ENCODE measurements at places on chromosomes 3 and 15. TPM values are rescaled to one million over a fixed set of nuclear protein-coding genes. Genes with fewer than 3 reads are reported as not detected.

The NLGN1 gene
- total RNA-seq = 6.5 TPM

The VWA5B2 gene
- total RNA-seq = not detected

The EAF2 gene
- 0.43 TPM for total RNA-seq

The PLA1A gene
- not detected for total RNA-seq

The MGLL gene
- 28.9 TPM for total RNA-seq

The ADIPOQ gene
- not detected for total RNA-seq

The ACKR2 gene
- total RNA-seq = 3.9 TPM

The SLC49A4 gene
- 20.1 TPM for total RNA-seq

The VEPH1 gene
- total RNA-seq = 5.3 TPM

The OR5K2 gene
- not detected for total RNA-seq

The GXYLT2 gene
- total RNA-seq = 35.1 TPM

The ITPKA gene
- 2.8 TPM for total RNA-seq

The NOX5 gene
- total RNA-seq = not detected

The CASR gene
- total RNA-seq = not detected

The ETFA gene
- 55.6 TPM for total RNA-seq

The BTLA gene
- total RNA-seq = not detected

The SI gene
- total RNA-seq = not detected

The CCDC13 gene
- total RNA-seq = 1.3 TPM

The C3orf85 gene
- total RNA-seq = not detected

Measured in pericardium fibroblast (primary cell).